ENCODE measurements at places on chromosomes 2 and 18. TPM values are rescaled to one million over a fixed set of nuclear protein-coding genes. Genes with fewer than 3 reads are reported as not detected.
A peak's percentile ranks its signal among the peaks of the same experiment; 100 is the strongest.

DNA sequence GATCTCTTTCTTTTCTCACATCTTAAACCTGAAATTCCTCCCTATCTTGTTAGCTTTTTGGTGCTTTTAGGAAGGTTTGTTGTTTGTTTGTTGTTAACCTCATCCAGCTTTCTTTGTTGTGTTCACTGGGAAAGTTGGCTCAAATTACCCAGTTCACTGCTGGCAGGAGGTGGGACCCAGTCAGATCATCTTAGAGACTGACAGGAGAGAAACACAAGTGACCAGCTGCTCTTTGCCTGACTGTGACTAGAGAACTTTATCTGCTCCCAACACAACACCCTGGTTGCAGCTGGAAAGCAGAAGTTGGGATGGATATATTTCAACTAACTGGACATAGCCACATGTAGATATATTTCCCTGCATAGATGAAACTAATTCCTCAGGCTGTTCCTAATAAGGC lies 10.0 kb downstream of the MAPK4 start:
- DNase-seq: no peak

DNA sequence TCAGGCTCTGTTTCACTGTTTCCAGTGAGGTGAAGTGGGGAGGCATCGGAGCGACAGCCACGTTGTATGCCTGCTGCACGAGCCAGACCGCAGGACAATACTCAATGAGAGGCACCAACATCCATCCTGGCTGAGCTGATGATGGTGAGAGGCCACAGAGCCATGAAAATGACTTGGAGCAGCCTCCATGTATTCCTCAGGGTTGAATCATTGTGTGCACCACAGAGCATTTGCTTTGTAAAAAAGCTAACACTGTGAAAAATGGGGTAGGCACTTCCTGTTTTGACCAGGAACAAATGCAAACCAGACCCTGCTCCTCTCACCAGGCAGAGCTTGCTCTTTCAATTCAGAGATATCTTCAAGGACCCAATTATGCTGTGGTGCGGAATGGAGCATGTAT lies 87.2 kb downstream of the LPIN1 start:
- DNase-seq: peak; percentile 17

DNA sequence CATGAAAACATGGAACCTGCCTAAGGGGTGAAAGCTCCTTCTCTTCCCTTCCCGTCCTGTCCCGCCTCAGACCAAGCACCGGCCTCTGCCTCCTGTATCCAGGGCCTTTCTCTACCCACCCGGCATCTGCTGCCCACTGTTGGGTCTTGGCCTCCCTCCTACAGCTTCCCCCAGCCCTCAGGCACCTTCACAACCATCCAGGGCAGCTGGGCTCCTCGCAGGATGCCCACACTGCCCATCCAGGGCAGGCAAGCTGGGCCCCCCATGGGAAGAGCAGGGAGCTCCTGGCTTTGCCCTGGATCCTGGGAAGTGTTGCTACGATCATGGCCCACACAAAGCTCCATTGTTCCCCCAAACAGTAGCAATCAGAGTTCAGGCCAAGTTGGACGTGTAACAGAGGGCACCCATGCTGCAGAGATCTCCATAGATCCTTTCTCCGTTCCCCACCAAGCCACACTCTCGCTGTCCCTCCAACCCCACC lies 206.6 kb downstream of the NDUFA10 start:
- no peak for DNase-seq

The GRHL1 gene
- total RNA-seq: 25.5 TPM

GRCh38 chr2:26744953-26745352 lies 19.1 kb upstream of the SLC35F6 start:
- no peak for DNase-seq

GRCh38 chr2:45614871-45615415 lies 3.9 kb upstream of the SRBD1 start:
- no peak for DNase-seq

GRCh38 chr18:47983946-47984345 lies 53.5 kb upstream of the SMAD2 start:
- DNase-seq: no peak

DNA sequence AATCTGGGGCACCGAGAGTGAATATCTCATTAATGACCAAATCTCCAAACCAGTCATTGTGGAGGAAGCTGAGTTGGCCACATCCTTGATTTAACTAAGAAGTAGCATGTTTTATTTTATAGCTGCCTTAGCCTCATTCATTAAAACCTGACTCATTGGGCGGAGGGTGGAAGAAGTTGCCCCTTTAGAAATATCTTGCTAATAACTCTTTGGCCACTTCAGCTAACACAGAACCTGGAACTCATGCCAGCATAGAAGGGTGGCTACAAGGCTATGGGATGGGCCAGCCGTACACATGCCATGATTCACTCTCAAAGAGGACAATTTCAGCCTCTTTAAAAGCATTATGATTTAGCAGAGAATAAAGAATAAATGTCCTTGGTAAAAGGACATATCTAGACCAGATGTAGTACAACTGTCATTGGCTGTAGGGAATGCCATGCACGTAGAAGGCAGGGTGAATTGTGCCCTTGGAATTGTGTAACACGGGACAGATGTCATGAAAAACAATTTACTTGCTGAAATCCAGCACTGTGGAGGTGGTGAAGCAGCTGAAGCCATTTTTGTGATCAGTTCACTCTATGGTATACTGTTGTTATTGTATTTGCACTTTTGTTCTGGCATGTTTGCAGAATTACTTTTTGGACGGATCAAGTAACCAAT lies 330.0 kb downstream of the PLCL1 start:
- DNase-seq: no peak

GRCh38 chr18:9126337-9126736 lies 10.2 kb upstream of the ANKRD12 start:
- no peak for DNase-seq

DNA sequence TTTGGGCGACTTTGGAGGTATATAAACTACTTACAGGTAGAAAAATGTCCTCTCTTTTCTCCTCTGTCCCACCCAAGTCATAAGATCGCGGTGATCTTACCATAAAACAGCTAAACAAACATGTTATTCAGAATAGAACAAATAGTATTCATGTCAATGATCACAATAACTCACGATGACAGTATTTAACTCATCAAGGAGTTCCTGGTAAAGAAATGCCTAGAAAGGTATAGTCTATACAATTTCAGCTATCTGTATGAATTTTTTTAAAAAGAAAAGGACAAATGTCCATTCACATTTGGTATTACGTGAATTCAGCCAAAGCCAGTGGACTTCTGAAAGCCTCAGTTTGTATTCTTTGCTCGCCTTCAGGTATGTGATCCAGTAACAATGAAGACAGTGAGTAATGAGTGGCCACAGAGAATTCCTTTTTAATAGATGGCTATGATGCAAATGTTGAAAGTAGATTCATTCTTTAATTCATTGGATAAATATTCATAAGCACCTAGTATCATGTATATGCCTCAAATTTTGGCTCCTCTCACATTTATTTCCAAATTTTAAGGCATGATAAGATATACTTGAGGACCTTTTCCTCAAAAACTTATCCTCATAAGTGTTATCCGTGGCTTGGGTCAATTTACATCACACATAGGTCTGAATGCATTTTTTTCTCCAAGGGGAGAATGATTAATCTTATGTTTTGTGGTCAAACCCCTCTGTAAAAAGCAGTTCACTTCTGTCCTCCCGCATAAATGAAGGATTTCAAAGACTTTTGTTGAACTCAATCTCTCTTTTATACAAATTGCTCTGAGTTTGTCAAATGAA lies 20.3 kb downstream of the ABCB11 start:
- DNase-seq: peak; percentile 74

DNA sequence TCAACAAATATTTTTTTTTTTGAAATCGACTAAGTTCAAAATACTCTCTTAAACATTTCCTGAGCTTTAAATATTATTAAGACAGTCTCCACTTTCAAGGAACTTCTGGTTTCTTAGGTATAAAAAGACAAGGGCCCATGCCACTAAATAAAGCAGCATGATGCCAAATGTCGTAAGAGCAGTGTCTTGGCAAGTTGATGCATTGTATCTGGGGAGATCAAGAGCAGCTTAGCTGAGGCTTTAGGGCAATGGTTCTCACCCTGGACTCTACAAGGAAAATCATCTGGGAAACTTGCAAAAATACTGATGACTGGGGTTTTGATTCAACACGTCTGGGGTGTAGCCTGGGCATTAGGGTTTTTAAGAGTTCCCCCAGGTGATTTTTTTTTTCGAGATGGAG lies 41.3 kb downstream of the COL4A3 start:
- no peak for DNase-seq

- no peak for DNase-seq
These were observed 26.2 kb upstream of the CCDC150 start for GRCh38 chr2:196613302-196613701.

The SOS1 gene
- total RNA-seq: 8.2 TPM

- DNase-seq: peak; percentile 27
These were observed 20.8 kb upstream of the TNP1 start for GRCh38 chr2:216880509-216881184.

The IL1R2 gene
- not detected for total RNA-seq

The KCNG3 gene
- total RNA-seq: not detected

DNA sequence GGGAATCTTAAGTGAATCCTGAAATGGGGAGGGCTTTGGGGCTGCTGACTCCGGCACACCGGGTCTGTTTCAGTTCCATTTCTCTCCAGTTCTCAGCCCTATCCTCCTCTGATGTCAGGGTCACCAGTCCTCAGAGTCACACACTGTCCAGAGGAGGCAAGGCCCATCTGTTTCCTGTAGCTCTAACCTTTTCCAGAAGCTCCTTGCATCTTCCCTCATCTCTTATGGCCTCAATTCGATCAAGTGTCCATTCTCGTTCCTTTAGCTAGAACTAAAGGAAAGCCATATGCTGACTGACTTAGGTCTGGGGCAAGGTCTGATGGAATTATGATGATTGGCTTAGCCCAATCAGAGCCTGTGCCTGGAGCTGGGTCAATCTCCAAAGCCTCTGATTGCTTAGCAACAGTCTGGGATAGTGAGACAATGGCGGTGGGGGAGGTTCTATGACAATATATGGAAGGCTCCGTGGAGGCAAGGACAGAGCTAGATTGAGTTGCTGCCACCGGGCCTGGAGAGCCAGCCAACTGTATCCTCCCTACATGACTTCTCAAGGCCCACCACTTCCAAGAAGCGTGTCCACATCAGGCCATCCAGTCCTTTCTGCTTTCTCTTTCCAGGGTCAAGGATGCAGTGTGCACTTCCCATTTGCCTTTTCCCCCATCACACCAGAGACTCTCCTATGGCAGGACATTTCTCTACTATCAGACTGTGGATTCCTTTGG lies 5.2 kb downstream of the ANKRD53 start:
- DNase-seq: no peak

GRCh38 chr18:36931106-36931505 lies 102.2 kb downstream of the KIAA1328 start:
- no peak for DNase-seq

The SLC4A5 gene
- 0.90 TPM for total RNA-seq

GRCh38 chr2:154912215-154912614 lies 213.7 kb downstream of the KCNJ3 start:
- DNase-seq: no peak

DNA sequence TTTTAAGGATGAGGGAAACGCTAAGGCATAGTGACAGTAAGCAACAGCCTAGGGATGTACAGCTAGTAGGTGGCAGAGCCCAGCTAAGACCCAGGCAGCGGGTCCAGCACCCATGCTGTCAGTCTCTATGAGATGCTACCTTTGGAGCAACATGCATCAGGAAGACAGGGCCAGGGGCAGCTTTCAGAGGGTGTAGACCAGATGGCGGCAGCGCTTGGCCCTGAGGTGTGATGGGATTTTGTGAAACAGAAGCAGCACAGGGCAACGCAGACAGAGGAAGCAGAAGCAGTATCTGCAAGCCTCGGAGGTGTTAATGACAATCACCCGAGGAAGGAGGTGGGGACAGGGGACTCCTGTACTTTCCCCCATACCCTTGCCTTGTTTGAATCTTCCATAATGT lies 43.2 kb downstream of the SDC1 start:
- no peak for DNase-seq

The ABCA12 gene
- total RNA-seq: 7.1 TPM

GRCh38 chr2:174635776-174636404 lies 38.3 kb upstream of the WIPF1 start:
- DNase-seq: no peak

- DNase-seq: no peak
These were observed 73.1 kb downstream of the FTCDNL1 start for GRCh38 chr2:199777916-199778315.

The RNU2-63P gene
- total RNA-seq: 26.9 TPM

DNA sequence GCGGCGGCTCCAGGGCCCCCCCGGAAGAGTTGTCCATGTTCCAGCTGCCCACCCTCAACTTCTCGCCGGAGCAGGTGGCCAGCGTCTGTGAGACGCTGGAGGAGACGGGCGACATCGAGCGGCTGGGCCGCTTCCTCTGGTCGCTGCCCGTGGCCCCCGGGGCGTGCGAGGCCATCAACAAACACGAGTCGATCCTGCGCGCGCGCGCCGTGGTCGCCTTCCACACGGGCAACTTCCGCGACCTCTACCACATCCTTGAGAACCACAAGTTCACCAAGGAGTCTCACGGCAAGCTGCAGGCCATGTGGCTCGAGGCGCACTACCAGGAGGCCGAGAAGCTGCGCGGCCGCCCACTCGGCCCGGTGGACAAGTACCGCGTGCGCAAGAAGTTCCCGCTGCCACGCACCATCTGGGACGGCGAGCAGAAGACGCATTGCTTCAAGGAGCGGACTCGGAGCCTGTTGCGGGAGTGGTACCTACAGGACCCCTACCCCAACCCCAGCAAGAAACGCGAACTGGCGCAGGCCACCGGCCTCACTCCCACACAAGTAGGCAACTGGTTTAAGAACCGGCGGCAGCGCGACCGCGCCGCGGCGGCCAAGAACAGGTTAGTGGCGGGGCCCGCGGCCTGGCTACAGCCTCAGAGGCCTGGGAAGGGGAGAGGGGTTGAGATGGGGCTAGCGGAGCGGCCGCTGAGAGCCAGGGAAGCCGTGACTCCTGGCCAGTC lies 965 bp downstream of the SIX3 start:
- DNase-seq: no peak

The REG3G gene
- not detected for total RNA-seq

The TSHZ1 gene
- 1.3 TPM for total RNA-seq

The ABHD1 gene
- total RNA-seq: not detected

The ZBTB7C gene
- total RNA-seq: under 0.01 TPM

The ITGB6 gene
- 21.1 TPM for total RNA-seq

DNA sequence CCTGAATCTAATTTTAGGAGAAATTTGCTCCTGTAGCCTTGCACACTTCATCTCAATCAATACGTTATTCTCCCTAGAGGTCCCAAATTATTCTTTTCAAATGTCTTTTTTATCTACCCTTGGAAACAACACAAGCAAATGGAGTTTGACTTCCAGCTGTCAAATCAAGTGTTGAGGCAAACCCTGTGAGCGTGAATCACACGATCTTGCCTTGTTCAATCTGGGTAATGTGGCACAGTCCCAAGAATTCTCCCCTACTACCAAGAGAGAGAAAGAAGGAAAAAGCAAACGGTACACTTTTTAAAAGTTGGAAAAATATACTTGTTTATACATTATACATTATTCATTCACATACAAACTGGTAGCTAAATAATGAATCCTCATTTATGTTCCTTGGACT lies 2035.3 kb upstream of the CELF4 start:
- DNase-seq: no peak

- DNase-seq: no peak
These were observed 626.7 kb downstream of the GALR1 start for GRCh38 chr18:77876319-77876865.

Measured in bronchial epithelial cell (primary cell).